OCI-M1 (cell line): ENCODE measurements at places on chromosomes 4 and X.

GRCh38 chr4:147638942-147639341, 21.7 kb downstream of the TMEM184C start:
- peak; percentile 39 for DNase-seq

GRCh38 chr4:1683261-1683735, 815 bp downstream of the FAM53A start:
- DNase-seq = peak; percentile 8

GRCh38 chr4:25486171-25486570, 109.1 kb downstream of the ANAPC4 start:
- DNase-seq = no peak

GRCh38 chr4:67931256-67931655, 32.0 kb downstream of the TMPRSS11A start:
- DNase-seq = no peak

- no peak for DNase-seq
These were observed 6.1 kb upstream of the DAPP1 start for GRCh38 chr4:99810536-99810935.

DNA sequence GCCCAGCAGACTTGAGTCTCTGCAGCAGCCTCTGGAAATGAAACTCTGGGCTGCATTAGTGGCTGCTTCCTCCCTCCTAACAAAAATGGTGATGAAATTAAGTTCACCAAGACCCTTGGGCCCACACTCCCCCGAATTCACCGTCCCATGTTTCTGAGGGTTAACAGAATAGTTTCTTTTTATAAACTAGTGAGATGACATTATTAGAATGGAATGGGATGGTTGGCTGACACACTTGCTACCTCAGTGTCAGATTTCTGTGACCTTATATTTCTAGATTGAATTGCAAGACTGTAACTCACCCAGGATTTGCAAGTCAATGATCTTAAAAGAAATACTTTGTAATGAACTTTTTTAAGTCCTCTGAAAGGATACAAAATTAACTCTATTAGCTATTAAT, 127.1 kb downstream of the SHROOM3 start:
- no peak for DNase-seq

DNA sequence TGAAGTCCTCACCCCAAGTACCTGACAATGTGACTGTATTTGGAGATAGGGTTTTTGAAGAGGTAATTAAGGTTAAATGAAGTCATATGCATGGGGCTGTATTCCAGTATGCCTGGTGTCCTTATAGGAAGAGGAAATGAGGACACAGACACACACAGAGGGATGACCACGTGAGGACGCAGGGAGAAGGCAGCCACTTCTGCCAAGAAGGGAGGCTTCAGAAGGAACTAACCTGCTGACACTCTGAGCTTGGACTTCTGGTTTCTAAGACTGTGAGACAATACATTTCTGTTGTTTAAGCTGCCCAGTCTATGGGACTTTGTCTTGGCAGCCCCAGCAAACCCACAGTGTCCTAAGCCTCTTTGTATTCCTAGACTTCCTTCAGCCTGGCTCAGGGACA, 3.0 kb upstream of the SLC2A9 start:
- no peak for DNase-seq

- DNase-seq = peak; percentile 93
These were observed 909 bp upstream of the SLAIN2 start for GRCh38 chr4:48340276-48340964.
